ENCODE measurements at places on chromosomes 3 and 15.

- DNase-seq: no peak
Observed at GRCh38 chr15:67085818-67086636, 20.6 kb downstream of the SMAD3 start.

GRCh38 chr15:52097180-52097579, 15.4 kb downstream of the BCL2L10 start:
- no peak for DNase-seq

GRCh38 chr15:101033801-101034200, 114.6 kb downstream of the LRRK1 start:
- DNase-seq: no peak

DNA sequence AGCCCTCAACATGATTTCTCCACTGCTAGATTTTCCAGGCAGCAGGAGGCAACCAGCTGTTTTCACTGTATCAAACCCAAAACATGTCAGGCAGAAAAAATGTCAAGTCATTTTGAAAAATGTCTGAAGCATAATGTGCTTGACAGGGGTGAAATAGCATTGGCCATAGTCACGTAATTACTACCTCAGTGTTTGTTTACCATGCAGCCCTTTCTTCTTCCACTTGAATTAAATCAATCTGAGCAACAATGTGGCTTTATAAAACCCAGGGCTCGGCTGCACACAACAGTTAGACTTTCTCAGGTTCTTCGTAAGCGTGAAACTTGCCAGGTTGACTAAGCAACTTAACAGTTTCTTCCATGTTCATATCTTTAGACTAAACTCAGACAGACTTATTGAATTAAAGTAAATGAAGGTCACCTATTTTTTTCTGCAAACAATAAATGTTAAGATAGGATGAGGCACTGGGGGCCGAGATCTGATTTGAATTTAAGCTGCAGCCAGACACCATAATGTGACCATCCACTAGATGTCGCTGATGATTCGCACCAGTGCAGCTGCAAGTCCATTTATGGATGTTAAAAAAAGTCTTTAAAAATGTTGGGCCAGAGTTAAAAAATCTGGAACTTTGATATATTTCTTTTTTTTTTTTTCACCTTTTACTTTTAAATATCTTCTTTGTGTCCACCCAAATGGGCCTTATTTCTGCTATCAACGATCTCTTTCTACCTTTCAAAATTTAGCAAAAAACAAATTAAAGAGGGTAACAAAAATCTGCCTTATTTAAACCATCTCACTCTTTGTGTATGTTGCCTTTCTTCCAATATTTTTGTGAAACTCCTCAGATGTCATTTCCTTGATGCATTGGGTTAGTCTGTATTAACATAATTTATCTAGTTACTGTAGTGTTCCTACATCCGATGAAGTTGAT, 305.9 kb downstream of the CACNA2D3 start:
- peak; percentile 69 for DNase-seq

DNA sequence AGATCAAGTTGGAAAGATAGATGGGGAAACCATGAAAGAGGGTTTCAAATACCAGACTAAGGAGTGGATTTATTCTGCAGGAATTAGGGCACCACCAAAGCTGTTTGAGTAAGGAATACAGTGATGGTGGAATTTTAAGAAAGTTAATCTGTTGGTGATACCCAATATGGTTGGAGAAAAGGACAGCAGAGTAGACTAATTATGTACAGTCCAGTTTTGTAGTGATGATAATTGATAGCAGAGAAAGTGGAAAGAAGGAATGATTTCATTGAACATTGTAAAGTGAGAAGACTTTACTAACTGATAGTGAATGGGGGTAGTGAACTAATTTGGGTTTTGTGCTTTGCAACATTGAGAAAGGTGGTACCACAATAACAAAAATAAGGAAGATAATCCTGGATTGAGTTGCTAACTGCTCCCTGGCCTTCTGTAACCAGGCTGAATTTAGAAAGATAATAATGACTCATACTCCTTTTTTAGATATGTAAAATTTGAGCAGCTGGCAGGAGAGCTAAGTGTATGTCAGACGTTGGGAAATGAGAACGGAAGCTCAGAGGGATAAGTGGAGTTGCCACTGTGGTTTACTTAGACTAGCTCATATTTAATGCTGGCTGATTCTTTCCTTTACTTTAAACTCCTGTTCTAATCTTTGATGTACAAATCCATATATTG, 16.9 kb downstream of the TCAIM start:
- no peak for DNase-seq

- no peak for DNase-seq
Observed at GRCh38 chr15:29244123-29244522, 25.5 kb downstream of the NSMCE3 start.

DNA sequence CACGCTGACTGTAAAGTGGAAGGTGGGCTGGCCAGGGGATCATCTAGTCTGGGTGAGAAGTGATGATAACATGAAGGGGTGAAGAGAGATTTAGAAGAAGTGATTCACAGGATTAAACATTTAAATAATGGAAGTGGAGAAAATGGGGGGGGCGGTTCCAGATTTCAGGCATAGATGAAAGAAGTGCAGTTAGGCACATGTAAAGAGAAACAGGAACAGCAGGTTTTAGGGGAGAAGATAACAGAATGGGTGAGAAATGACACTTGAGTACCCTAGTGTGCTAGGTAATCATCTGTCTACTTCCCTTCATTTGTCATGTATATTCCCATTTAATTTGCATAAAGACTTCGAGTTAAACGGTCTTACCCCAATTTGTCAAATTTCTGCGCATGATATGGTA, 15.3 kb downstream of the B3GNT5 start:
- no peak for DNase-seq

DNA sequence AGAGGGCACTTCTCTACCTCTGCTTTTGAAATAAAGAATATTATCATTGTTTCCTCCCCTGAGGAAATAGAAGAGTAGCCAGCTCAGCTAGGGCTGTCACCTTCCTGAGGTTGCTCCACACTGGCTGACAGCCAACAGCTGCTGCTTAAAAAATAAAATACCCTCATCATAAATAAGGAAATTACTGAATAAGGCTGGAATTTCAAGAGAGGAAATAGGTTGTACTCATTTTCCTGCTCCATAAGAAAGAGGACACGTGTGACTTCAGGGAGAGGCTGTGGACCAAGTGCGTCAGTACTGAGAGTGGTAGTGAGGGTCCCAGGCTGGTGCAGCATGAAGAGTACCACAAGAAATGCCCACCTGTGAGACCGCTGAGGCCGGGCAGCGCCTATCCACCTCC, 8.1 kb upstream of the C2CD4B start:
- no peak for DNase-seq

GRCh38 chr3:177838766-177839350, 641.6 kb upstream of the TBL1XR1 start:
- no peak for DNase-seq

GRCh38 chr15:74259821-74260607, 23.9 kb downstream of the CCDC33 start:
- no peak for DNase-seq

GRCh38 chr3:94323596-94323995, 260.7 kb downstream of the NSUN3 start:
- DNase-seq: no peak

DNA sequence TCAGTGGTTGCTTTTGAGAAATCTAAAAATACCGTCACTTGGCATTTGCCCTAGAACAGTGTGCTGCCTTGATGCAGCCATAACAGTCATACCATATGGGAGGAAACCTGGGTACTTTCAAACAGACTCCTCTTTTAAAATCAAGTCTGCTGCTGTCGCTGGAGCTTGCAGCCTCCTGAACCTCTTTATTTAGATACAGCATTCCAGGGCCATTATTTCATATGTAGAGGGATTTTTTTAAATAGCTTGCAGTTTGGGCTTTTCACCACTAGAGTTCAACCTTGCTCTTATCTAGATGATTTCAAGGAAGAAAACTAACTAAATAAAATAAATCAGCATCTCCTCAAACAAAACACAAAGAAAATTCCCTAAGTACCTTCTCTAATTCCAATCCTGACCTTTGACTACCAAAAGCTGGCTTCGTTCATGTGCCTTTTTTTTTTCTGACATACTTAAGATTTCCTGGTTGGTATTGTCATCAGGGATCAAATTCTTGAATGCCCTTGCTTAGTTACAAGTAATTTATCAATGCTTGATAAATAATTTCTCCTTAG, 111.6 kb downstream of the KBTBD8 start:
- DNase-seq: no peak

DNA sequence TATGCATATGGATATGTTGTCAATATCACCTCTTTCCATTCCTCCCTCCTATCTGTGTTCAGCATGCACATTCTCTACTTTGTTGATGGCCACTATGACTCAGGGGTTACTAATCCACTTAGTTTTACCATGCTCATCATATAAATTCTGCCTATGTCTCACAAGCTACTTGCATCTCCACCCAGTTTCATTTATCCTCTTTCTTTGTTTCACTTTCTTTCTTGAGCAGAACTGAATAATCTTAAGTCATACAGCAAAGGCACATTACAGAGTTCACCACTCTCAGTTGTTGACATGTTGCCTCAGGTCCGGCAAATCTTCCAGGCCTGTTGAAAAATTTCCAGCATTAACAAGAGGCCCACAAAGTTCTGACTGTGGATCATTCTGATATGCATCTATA, 71.5 kb downstream of the SSR3 start:
- no peak for DNase-seq

- no peak for DNase-seq
Observed at GRCh38 chr3:8369638-8370037, 132.0 kb upstream of the LMCD1 start.

DNA sequence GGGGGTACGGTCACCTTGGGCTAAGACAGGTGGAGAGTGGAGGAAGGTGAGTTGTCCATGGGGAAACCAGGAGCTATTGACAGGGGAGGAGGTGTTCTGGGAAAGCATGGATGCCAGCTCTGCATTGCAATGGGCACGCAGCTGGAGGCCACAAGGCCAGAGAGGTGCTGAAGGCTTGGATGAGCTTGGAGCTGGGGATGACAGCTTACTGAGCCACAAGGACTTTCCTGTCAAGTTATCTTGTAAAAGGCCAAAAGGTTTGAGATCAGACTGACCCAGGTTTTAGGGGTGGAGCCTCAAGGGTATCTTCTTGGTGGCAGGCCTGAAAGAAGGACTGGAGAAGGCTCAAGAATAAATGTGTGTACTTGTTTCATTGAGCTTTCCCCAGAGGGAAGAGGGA, 115.2 kb downstream of the ASB7 start:
- DNase-seq: no peak

- DNase-seq: no peak
Observed at GRCh38 chr3:12998648-12999047, 74.6 kb downstream of the IQSEC1 start.

DNA sequence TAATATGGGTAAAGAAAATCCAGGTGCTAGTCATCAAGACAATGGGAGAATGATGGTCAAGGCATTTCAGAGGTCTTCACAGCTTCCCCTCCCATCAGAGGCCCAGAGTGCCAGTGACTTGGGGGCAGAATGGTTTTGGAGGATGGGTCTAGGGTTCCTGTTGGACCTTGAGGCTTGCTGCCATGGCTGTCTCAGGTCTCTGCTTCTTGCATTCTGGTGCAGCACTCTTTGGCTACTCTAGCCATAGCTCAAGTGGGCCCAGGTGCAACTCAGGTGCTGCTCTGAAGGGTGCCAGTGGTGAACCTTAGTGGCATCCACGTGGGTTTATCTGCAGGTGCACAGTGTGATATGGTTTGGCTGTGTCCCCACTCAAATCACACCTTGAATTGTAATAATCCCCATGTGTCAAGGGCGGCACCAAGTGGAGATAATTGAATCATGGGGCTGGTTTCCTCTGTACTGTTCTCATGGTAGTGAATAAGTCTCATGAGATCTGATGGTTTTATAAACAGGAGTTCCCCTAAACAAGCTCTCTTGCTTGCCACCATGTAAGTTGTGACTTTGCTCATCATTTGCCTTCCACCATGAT, 48.5 kb upstream of the PEX5L start:
- no peak for DNase-seq

DNA sequence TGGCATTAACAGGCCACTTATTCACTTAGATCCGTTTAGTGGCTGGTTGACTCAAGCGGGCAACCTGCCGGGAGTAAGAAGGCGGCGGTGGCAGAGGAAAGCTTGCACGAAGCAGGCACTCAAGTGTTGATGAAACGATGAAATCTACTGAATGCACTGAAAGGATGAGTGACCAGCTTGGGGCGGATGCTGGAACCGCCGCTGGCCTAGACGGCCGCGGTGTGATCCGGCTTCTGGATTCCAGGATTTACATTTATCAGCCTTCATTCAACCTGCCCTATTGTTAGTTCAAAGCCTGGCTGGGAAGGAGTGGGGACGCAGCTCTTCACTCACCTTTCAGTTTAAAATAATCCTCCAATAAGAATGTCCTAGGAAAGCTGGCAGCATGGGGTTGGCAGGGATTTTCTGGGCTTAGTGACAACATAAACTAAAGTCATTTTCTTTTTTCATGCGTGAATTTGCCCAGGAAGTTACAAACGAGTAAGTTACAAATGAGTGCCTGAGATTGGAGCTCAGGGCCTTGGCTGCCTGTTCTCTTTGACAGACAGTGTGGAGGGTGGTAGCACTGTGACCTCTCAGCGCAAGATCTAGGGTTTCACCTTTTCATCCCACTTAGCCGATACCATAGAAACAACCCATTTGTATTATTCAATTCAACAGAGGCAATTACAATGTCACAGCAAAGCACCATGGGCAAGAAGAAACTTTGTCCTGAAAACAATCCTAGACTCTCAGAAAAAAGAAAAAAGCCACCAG, 1.1 kb upstream of the PLCH1 start:
- peak; percentile 54 for DNase-seq

GRCh38 chr3:183762304-183762703, 63.1 kb downstream of the MAP6D1 start:
- no peak for DNase-seq

DNA sequence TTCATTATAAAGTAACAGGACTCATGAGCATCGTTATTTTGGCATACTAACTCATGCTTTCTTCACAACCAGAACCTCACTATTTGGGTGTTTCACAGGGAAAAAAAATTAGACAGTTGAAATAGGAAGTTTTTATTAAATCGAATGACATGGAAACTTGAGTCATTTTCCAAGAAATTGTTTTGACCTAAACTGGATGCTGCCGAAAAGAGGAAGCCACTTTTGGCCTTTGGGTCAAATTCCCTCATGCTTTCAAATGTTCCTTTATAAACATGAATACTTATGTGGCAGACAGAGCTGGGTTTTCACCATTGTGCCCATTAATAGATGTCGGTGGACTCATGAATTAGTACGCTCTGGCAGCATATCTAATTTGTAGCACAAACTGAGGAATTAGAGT, 224.9 kb downstream of the MCTP2 start:
- DNase-seq: no peak

- no peak for DNase-seq
Observed at GRCh38 chr15:28929200-28929599, 43.4 kb downstream of the APBA2 start.

- no peak for DNase-seq
Observed at GRCh38 chr3:159301961-159302360, 500.1 kb downstream of the MFSD1 start.

Data from HEK293T (cell line).